Keratinocyte (primary cell): ENCODE measurements at places on chromosomes 13 and 19.

DNA sequence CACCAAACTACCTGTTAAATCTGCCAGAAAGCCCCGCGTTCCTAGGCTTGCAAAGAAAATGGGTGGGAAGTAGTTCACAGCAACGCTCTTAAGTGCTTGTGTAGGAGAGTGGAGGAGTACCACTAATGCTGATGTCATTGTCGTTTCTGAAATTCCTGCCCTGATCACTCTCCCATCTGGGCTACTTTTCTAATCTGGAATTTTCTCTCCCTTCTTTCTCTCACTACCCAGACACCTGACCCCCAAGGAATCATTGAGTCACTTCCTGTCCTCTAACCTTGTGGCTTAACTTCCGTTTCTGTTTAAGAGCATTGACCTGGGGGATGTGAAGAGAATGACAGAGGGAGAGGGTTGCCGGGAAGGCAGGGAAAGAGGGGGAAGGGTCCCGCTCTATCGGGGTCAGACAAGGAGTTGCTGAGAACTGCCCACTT lies 98.7 kb downstream of the STARD13 start:
- DNase-seq, result no peak

DNA sequence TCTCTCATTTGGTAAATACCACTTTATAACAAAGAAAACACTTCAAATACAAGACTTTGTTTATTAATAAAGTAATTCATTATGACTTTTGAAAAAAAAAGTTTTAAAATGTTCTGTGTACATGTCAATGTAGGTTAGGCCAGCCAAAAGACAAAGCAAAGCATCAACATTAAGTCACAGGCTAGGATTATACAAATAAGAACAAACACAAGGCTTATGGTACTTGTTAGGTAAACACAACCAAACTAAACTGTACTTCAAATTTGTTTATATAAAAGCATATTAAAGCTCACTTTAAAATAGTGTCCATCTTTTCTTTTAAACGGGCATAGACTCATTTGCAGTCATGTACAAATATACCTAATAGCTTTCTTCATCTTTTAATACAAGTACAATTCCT lies 86.6 kb downstream of the ZDHHC20 start:
- DNase-seq, result no peak

DNA sequence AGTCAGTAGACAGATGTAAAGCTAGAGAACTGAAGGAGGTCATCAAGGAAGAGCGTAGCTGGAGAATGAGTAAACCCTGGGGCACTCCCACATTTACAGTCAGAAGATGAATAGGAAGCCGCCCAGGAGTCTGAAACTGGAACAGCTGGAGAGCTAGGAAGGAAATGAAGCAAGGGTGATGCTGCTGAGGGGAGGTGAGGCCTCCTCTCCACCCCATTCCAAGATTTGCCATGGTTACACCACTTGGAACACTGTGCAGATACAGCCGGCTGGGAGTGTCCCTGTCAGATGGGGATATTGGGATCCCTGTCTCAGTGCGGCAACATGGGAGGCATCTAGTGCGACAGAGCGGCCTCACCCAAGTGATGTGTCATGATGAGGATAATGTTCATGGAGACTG lies 51.8 kb upstream of the GPI start:
- DNase-seq, result peak; percentile 32

GRCh38 chr13:60838581-60838980 lies 441.6 kb downstream of the TDRD3 start:
- no peak for DNase-seq

DNA sequence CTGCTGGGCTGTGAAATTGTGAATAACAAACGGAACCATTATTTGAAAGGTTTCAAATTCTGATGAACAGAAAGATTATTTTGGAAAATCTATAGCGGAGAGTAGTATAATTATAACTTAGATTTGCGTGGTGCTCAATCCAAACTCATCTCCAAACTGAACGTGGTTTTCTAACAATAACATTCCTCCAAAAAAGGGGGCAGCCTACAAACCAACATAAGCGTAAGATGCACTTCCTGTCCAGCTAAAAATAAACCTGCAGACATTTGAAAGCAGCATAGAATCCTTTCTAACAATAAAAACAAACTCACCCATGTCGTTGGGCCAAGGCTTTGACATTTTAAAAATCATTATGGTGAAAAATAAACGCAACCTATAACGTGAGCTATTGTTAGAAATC lies 178.4 kb downstream of the COL4A1 start:
- no peak for DNase-seq

DNA sequence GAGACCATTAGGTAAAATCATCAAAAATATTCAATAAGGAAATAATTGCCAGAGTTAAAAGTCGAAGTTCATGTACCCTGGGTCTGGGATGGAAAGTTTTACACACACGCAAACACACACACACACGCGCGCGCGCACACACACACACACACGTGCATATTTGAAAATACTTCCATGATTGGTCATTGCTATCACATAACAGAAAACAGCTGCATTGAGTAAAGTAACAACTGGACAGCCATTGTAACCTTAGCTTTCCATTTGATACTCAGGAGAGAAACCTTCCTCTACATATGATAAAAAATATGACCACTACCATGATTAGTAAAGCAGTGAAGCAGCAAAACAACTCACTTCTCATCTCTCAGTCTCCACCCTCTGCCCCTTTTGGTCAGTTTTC lies 490.0 kb upstream of the SGCG start:
- DNase-seq, result no peak

GRCh38 chr19:4909156-4909896 lies at the start of gene UHRF1:
TSS of gene UHRF1 (plus strand) at chr19:4909501. CDS start at chr19:4910886, 1,385 bp downstream.
- DNase-seq, result no peak

- no peak for DNase-seq
Measured at GRCh38 chr19:24032651-24033050, 54.3 kb upstream of the ZNF254 start.

DNA sequence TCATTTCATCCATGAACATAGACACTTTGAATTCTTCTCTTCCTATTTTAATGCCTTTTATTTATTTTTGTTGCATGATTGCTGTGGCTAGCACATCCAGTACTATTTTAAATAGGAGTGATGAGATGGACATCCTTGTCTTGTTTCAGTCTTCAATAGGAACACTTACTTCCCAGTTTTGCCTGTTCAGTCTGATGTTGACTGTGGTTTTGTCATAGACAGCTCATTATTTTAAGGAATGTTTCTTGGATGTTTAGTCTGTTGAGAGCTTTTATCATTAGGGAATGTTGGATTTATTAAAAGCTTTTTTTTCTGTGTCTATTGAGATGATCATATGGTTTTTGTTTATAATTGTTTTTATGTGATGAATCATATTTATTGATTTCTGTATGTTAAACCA lies 586.6 kb downstream of the SLITRK1 start:
- no peak for DNase-seq

GRCh38 chr13:46572752-46573431 lies 19.9 kb downstream of the LRCH1 start:
- DNase-seq, result no peak

- DNase-seq, result no peak
Measured at GRCh38 chr13:44411841-44412240, 38.2 kb downstream of the SERP2 start.
